Pons (tissue), 1 donor: ENCODE measurements at places on chromosomes 3 and 15.

DNA sequence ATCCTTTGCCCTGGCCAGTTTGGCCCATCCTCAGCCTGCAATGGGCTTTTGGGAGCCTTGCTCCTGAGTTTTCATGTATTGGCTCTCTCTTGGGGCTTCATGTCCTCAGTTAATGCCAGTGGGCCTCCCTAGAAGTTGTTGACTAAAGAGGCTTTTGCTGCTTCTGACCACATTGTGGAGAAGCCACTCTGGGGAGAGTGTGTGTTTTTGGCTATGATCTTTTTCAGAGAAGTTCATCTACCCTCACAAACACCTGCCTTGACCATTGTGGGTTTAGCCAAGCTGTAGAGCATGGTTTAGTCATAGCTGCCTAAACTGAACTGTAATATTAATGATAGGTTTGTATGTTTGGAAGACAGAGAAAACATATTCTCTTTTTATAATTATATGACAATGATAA, 6.0 kb downstream of the MRAS start:
- DNase-seq: no peak

DNA sequence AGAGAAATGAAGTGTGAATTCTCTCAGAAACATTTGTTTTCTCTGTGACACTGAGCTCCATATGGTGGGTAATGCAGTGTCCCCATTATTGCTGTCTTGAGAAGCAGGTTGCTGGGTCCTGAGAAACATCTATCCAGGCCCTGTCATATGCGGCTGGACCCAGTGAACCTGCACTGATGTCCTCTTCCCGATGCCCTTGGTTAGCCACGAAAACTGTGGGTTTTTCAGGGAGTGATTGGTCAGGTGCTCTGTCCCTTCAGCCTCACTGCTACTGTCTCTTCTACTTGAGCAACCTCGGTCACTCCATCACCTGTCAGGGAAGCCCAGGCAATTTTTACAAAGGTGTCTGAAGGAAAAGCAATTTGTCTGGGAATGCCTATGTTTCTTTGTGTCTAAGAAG, 77.0 kb downstream of the SLC7A14 start:
- no peak for DNase-seq

DNA sequence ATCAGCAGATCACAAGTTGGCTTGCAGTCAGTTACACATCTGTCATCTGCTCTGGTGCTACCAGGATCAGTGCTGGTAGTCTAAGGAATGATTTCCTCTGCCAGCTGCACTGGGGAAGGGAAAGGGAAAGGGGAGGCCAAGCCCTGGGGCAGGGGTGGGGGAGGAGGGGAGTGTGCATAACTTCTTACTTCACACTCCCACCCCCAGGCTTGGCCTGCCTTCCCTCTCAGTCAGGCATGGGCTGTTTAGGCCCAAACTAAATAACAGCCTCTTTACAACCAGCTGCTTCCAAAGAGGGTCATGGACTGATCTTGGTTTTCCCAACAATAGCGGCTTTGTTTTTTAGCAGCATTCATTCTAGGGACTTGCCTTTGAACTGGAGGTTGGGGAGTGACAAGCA, 86.1 kb upstream of the PSMD6 start:
- DNase-seq: peak; percentile 95

DNA sequence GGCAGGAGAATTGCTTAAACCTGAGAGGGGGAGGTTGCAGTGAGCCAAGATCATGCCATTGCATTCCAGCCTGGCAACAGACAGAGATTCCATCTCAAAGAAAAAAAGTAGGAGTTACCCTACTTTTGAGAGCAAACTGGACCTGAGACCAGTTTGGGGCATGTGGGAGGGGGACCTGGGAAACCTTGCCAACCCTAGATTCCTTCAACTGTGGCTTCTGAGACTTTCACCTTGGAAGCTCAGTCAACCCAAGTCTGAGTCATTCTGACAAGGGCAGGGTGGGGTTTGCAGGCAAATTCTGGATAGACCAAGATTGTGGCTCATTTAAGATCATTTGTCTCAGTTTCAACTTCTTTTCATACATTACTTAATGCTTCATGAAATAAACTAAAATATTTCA, 23.8 kb upstream of the SIAH2 start:
- DNase-seq: no peak

DNA sequence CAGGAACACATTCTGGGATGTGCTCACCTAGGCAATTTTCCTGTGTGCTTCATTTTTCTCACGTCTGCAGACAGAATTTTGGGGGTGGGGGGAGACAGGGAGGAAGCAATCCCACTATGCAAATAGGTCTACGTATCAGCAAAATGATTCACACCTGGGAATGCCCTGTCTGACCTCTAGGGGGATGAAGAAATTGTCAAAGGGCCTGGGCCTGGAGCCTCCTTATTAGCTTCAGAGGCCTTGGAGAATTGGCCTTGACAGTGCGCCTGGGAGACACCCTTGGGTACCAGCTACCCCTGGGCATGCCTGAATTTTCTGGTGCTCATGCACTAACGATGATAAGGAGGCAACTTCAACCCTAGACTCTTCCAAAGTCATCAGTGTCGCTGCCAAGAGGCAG, 207.5 kb downstream of the CADPS start:
- no peak for DNase-seq

GRCh38 chr3:58656631-58657030, 9.9 kb downstream of the FAM3D start:
- DNase-seq: no peak

- DNase-seq: no peak
Measured at GRCh38 chr3:53707222-53707621, 139.0 kb downstream of the CHDH start.
